ENCODE measurements at places on chromosomes 7 and 10. TPM values are rescaled to one million over a fixed set of nuclear protein-coding genes. Genes with fewer than 3 reads are reported as not detected.

The SPDYE2B gene
- total RNA-seq: not detected

The GIMAP2 gene
- total RNA-seq: 1.6 TPM

The CHRM2 gene
- total RNA-seq: 0.31 TPM

The IL6 gene
- 6.7 TPM for total RNA-seq

The WAC gene
- 40.2 TPM for total RNA-seq

The ICA1 gene
- 2.2 TPM for total RNA-seq

The OR2F1 gene
- not detected for total RNA-seq

The HYAL4 gene
- not detected for total RNA-seq

The SNX10 gene
- 0.13 TPM for total RNA-seq

The EBLN1 gene
- not detected for total RNA-seq

The KEL gene
- not detected for total RNA-seq

The TMEM229A gene
- 0.13 TPM for total RNA-seq
